Fibroblast of skin of right quadriceps (primary cell): ENCODE measurements at places on chromosomes 6 and 20.

GRCh38 chr20:15676815-15677214 lies 896.4 kb downstream of the KIF16B start:
- DNase-seq = no peak

DNA sequence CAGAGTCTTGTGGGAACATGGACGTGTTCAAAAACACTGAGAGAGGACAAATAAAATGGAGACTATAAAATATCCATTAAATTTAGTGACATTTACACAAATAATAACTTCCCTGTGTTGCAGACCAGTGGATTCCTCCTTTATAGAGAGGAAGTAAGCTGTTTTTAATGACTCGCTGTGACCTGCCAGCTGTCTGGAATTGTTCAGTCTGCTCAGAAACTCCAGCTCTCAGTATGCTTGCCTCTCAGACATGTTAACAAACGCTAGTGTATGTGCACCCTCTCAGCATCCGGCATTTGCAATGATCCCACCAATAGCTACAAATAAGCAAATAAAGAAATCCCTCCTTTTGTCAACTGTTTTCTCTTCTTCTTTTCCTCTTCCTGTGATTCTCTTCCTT lies 158.0 kb upstream of the TCF21 start:
- DNase-seq = peak; percentile 8

- peak; percentile 11 for DNase-seq
Measured at GRCh38 chr6:143294265-143294860, 156.1 kb downstream of the ADAT2 start.

DNA sequence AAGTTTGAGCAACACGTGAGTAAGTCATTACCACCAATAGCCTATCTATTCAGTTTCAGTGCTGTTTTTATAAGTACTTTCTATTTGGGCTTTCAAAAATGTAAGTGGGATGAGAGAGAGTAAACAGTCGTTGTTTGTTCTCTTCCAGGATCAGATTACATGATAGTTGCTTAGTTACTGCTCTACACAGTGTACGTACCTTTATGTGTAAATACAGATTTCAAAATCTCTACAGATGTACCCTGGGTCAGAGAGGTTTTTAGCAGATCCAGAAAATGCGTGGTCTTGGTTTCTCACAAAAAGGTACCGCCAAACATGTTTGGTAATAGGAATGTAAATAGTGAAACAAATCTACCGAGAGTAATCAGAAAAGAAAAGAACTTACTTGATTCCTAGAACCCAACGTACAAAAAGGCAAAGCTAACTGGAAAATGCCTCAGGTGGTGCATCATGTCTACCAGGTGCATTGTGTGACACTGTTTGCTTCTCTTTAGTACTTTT lies 421.1 kb downstream of the BCKDHB start:
- no peak for DNase-seq

GRCh38 chr6:143485967-143486366 lies 25.6 kb downstream of the FUCA2 start:
- no peak for DNase-seq

- DNase-seq = no peak
Measured at GRCh38 chr6:20409427-20409971, 7.8 kb downstream of the E2F3 start.
